ENCODE measurements at places on chromosomes 12 and 14.

DNA sequence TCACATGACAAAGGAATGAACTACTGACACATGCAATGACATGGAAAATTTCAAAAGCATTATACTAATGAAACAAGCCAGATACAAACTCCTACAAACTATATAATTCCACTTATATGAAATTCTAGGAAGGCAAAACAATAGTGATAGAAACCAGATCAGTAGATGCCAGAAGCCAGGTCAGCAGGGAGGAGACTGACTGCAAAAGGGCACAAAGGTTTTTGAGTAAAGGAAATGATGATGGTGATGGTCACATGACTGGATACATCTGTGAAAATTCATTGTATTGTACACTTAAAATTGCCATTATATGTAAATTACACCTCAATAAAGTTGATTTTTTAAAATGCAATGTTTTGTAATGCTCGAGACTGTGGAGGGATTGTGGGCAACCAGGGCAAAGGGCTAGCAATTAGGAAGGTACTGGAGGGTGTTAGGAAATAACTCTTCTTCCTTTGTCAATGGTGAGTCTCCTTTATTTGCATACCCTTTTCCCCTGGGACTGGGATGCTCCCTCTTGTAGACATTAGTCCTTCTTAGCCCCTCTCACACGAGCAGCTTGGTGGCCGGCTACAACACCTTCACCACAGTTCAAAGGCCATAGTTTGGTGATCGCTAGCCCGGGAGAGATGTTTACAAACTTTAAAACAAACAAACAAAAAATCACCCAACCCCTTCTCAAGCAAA is 6.7 kb upstream of the PRPF40B start:
- no peak for DNase-seq

GRCh38 chr12:2287151-2287550 is 234.4 kb downstream of the CACNA1C start:
- no peak for DNase-seq

DNA sequence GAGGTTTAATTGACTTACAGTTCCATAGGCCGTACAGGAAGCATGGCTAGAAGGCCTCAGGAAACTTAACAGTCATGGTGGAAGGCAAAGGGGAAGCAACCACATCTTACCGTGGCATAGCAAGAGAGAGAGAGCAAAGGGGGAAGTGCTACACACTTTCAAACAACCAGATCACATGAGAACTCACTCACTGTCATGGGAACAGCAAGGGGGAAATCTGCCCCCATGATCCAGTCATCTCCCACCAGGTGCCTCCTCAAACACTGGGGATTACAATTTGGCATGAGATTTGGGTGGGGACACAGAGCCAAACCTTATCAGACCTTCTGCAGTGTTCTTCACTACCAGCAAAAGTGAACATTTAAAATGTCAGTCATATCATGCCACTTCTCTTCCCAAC is 58.9 kb downstream of the USP15 start:
- no peak for DNase-seq

- no peak for DNase-seq
Observed at GRCh38 chr12:48781750-48782456, 7.0 kb downstream of the ADCY6 start.

- peak; percentile 88 for DNase-seq
Observed at GRCh38 chr12:51341251-51342007, 5.0 kb downstream of the CELA1 start.

DNA sequence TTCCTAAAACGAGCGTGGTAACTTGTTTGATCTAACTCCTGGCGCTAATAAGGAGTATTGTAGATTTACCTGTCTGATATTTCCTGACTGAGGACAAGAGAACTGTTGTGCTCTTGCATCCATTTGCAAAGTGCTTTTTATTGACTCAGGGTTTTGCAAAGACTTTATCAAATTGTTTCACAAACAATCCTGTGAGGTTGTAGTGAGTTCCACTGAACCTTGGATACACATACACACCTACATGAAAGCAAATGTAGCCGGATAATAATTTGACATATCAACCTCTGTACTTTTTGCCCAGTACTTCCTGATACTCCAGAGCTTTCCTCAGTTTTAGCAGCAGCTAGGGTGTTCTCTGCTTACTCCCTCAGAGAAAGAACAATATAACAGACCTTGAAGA is 6.7 kb upstream of the PTGER2 start:
- no peak for DNase-seq

DNA sequence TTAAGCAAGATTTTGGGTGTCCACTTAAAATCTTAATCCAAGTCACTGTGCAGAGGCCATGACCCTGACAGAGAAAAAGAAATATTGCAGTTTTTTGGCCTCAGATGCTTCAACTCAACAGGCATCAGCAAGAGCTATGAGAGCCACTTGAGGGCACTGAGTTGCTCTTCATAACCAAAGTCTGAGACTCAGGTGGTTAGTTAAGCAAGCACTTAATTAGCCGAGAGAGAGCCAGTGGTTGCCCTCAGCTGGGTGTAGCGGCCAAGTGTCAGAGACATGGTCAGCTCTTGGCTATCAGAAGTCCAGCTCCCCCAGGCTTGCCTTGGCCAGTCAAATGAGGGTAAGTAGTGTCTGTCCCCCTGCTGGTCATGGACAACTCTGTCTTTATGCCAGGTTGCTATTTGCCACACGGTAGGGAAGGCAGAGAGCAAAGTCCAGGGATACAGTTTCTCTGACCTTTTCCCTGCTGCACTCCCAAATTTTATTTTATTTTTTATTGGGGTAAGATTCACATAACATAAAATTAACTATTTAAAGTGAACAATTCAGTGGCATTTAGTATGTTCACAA is 9.0 kb upstream of the KRT71 start:
- peak; percentile 33 for DNase-seq

- peak; percentile 81 for DNase-seq
Observed at GRCh38 chr14:22084393-22085281, 411.0 kb upstream of the OR4E1 start.

DNA sequence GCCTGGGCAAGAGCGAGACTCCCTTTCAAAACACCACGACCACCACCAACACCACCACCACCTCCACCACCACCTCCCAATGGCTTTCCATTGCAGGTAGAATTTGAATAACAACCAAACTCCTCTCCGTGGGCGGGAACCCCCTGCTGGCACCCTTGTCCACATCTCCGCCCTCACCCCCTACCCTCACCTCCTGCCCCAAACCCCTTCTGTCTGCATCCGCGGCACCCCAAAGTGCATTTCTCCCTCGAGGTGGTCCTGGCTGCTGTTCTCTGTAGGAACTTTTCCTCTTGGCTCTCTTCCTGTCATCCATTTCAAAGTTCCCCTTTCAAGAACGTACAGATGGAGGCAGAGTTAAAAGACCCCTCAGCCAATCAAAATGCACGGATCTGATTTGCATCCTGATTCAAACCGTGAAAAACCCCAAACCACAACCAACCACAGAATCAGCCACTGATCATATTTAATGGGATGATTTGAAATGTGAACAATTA is 3.8 kb downstream of the SDSL start:
- no peak for DNase-seq

GRCh38 chr12:129811963-129812362 is 91.9 kb downstream of the TMEM132D start:
- no peak for DNase-seq

DNA sequence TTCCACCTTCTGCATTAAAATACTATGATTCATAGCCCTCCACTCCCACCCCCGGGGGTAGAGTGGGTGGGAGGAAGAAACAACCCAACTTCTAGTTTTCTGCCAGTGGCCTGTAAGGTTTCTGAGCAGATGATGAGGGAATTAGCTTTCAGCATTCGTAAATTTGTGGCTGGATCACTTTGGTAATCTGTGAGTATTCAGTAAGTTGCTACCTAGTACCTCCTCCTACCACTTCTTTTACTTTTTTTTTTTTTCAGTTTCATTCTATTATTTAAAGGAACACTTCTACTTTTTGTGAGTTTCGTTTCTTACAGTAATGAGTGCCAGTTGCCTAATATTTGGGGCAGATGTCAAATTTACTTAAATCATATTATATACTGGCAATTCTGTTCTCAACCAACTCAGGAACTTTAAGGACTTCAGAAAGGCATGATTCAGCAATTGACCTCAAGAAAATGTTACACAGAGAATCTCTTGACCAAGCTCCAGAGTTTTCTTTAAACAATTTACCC is 42.4 kb upstream of the EMP1 start:
- no peak for DNase-seq

GRCh38 chr14:99648027-99648784 is 3.3 kb downstream of the HHIPL1 start:
- DNase-seq = no peak
